Frontal cortex (tissue), 4 donors: ENCODE measurements at places on chromosomes 16 and 17.

DNA sequence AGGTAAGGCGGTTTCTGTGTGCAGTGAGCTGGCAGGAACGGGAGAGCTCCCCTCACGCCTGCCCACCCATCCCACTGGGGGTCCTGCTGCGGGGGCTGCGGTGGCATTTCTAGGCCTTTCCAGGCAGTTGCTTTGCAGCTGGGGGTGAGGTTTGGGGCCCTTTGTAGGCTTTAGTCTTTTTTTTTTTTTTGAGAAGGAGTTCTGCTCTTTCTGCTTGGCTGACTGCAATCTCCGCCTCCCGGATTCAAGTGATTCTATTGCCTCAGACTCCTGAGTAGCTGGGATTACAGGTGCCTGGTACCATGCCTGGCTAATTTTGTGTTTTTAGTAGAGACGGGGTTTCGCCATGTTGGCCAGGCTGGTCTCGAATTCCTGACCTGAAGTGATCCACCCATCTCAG lies 11.1 kb downstream of the TSC2 start:
- DNase-seq, result no peak

DNA sequence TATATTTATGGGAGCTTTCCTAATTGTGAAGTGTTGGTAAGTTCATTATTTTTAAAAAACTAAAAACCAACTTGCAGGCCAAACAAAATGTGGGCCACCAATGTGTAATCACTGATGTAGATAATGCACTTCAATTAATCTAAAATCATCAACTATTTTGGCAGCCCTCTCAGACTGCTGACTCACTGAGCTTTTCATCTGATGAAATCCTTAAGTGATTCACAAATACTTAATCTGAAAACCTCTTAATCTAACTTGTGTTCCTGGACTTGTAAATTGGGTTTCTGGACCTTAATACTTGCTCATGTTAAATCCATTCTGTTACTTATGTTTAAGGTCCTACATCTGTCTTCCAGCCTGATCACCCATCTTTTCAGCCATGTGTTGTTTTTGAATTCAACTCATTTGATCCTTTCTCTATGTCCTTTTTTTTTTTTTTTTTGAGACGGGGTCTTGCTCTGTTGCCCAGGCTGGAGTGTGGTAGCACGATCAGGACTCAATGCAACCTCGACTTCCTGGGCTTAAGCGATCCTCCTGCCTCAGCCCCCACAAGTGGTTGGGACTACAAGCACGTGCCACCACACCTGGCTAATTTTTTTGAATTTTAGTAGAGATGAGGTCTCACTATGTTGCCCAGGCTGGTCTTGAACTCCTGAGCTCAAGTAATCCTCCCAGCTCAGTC lies 39.0 kb downstream of the PRKCB start:
- DNase-seq, result no peak

DNA sequence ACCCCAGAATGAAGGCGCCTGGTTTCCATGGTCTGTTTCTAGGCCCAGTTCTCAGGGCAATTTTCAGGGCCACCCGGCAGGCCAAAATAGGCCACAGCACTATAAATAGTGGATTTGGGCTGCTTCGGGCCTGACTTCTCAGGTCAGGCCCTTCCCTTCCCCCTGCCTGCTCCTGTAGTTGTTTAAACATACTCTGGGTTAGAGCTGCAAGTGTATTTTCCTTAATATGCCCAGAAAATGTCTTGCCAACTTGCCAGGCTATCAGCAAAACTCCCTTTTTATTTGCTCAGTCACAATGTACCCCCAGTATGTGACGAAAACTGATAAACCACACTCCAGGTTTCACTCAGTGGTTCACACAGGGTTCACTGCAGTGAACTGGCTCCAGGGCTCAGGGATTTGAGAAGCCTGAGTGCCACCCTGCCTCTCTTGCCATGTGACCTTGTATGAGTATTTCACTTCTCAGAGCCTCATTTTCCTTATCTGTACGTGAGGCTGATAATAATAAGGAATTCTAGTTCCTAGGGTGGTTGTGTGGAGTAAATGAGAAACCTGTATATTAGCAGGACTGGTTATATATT lies 76.5 kb downstream of the GPRC5B start:
- no peak for DNase-seq

DNA sequence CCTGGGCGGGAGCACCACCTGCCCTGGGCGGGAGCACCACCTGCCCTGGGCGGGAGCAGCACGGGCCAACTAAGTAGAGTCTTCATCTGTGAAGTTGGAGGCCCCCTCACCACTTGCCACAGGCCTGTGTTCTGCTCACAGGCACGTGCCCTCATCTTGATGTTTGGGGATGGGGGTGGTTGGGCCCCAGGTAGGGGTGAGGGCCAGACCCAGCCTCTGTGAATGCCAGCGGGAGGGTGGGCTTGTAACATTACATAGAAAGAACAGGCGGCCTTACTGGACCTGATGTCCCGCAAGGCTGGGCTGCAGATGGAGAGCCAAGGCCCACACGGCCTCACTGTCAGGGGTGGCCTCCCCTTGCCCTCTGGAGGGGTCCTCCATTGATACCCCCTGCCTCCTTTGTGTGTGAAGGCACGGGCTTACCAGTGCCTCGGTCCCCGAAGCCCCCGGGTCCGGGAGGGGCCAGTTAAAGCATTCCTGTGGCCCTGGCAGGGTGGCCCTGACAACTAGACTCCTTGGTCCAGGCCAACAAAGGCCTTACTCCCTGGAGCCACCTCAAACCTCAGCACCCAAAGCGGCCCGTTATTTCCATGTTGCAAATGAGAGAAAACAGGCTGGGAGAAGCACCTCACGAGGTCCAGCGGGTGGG lies 1.1 kb upstream of the SLC16A3 start:
- no peak for DNase-seq

DNA sequence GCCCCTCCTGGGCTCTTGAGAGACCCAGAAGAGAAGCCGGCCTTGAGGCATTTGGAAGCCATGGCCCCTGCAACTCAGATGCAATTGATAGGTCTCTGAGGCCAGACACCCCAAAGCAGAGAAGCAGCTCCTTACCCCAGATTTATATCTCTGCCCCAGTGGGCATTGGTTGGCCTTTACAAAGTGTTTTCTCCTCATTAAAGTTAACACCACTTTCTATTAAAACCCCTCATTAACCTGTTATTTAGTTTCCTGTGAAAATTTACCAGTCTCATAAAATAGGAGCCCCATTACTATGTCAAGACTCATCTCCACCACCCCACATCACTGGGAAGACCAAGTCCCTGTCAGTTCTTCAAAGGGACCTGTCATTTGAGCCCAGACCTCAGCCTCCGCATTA lies at the start of gene KRT35:
KRT35 (minus strand) TSS at position 116 of the 400 bp plus-strand sequence; CDS start at position 62, 54 bp downstream.
- no peak for DNase-seq

GRCh38 chr16:6265968-6266367 lies 1066.7 kb upstream of the RBFOX1 start:
- DNase-seq, result no peak

- DNase-seq, result no peak
Observed at GRCh38 chr17:42185621-42185930, 324 bp upstream of the HCRT start.

- no peak for DNase-seq
Observed at GRCh38 chr16:87037012-87037411, 280.2 kb downstream of the C16orf95 start.

DNA sequence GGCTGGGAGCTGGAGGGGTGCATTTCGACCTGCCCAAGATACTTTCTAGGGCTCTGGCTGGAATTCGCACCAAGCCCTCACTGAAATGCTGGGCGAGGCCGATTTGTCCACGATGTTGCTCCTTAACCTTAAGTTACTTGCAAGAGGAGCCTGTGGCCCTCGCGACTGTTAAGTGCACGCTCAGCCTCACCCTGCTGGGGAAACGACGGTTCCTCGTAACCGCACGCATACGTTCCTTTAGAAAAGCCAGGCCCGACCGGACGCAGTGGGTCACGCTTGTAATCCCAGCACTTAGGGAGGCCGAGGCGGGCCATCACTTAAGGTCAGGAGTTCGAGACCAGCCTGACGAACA lies 607 bp upstream of the NCOR1 start:
- DNase-seq, result no peak

DNA sequence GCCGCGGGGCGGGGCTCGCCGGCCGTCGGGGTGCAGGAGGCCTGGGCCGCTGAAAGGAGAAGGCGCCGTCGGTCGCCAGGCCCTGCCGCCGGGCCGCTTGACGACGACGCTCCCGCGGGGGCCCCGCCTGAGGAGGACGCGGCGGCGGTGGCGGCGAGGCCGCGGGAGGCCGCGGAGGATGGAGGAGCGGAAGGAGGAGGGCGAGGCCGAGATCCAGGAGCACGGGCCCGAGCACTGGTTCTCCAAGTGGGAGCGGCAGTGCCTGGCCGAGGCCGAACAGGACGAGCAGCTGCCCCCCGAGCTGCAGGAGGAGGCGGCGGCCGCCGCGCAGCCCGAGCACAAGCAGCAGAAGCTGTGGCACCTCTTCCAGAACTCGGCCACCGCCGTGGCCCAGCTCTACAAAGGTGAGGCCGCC lies 430 bp downstream of the HAPSTR1 start:
- peak; percentile 55 for DNase-seq

DNA sequence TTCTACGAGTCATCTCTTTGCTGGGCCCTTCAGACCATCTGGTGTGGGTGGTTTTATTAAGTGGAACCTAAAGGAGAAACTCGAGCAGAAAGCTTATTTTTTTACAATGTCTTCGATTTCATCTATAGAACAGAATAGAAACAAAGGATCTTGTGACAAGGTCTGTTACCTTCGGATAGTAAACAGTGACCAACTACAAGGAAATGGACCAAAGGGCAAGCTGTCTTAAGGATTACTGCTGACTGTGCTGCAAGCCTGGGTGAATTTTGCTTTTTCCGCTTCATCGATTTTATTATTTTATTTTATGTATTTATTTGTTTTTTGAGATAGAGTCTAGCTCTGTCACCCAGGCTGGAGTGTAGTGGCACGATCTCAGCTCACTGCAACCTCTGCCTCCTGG lies 348.9 kb upstream of the ERCC4 start:
- no peak for DNase-seq

DNA sequence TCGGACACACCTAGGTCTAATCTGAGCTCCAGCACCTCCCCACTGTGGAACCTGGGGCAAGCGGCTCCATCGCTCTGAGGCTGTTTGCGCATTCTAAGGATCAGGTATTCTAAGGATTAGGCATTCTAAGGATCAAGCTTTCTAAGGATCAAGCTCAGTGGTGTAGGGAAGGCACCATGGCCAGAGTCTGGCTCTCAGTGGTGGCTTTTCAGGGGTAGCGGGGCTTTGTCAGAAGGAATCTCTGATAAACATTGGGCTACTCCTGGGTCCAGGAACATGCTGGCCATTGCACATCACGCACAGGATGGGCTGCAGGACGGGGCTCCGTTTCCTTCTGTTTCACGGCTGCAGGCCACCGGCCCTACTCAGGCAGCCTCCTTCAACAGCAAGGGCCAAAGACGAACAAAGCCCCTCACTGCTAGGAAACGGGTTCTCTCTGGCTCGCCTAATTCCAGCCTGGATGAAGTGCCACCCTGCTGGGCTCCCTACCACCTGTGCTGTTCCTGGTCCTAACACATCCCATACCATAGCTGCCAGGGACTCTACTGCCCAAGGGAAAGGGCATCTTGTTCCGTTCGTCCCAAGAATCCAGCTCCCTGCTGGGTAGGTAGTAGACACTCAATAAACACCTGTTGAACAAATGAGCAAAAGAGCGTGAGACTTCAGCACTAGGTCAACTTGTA lies 5.5 kb downstream of the C1QTNF1 start:
- no peak for DNase-seq

- DNase-seq, result peak; percentile 70
Observed at GRCh38 chr17:40340880-40341807, 23.4 kb downstream of the GJD3 start.

GRCh38 chr17:7141824-7142223 lies 27.2 kb upstream of the ASGR2 start:
- DNase-seq, result no peak

DNA sequence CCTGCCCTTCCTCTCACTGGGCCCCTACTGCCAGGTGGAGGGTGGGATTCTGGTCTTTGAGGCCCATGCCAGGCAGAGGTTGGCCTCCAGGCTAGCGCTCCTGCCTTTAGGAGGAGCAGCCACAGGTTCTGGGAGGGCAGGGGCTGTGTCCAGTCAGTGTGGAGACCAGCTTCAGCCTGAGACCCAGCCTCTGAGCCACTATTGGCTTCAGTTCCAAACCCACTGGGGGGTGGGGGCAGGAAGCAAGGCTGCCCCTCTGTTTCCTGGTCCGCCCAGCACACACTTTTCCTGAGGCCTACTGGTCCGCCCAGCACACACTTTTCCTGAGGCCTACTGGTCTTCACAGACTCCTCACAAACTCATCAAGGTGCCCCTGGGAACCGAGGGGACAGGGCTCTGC lies 16.4 kb downstream of the SLC5A10 start:
- no peak for DNase-seq

DNA sequence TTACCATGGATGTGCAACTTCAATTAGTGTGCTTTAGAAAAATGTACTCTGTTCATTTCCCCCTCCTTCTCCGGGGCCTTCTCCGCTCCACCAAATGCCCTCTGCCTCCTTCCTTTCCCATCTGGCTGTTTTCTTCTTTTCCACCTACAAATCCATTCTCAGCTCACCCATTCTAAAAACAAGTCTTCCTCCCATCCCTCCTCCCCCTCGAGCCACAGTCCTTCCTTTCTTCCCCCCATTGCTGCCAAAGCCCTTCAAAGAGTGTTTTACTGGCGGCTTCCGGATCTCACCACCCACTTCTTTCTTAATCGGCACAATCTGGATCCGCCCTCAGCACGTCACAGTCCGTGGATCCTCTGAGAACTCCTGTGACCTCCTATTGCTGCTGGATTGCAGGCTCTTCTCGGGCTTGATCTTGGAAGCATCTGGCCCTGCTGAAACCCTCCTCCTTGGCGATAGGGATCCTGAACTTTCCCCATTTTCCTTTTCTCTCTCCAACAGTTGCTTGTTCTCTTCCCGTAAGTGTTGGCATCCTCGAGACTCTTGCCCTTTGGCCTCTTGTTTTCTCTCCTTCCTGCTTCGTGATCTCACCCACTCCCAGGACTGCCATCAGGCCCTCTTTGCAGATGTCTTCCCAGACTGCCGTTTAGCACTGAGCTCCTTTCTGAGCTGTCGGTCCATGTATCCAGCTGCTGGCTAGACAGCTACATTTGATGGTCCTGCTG lies 36.0 kb upstream of the FBXO47 start:
- DNase-seq, result peak; percentile 45

GRCh38 chr16:84718-85406 lies 6.8 kb downstream of the MPG start:
- DNase-seq, result peak; percentile 74

- DNase-seq, result no peak
Observed at GRCh38 chr16:55264949-55265348, 59.1 kb upstream of the IRX6 start.

GRCh38 chr17:82060614-82061013 lies 5.0 kb downstream of the DUS1L start:
- DNase-seq, result no peak

DNA sequence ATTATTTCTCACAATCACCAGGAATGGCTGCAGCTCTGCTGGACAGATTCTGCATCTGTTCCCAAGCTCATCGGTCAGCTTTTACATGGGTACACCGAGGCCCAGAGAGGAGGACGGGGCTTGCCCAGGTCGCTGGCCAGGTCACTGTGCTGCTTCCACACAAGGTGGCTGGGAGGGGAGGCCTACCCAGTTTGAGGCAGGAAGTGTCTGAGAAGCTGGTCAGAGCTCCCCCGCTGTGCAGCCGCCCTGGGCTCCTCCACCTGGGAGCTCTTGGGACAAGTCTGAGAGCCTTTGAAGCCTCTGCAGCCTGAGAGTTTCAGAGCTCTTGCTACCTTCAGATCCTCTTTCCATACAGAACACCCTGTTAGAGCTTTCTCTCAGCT lies 143.3 kb downstream of the CLEC16A start:
- no peak for DNase-seq
